ENCODE measurements at places on chromosomes 4 and X.

DNA sequence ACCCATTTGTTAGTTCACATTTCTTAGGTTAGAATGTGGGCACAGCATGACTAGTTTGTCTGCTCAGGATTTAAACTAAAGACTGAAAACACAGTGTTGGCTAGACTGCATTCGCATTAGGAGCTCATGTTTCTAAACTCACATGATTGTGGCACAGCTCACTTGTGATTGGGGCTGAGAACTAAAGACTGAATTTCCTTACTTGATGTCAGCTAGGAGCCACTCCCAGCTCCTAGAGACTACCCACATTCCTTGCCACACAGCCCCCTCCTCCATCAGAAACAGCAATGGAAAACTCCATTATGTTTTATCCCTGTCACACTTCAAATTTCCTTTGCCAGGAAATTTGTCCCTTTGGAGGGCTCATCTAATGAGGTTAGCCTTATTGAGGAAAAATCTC lies 170.2 kb upstream of the NUDT6 start:
- no peak for DNase-seq

DNA sequence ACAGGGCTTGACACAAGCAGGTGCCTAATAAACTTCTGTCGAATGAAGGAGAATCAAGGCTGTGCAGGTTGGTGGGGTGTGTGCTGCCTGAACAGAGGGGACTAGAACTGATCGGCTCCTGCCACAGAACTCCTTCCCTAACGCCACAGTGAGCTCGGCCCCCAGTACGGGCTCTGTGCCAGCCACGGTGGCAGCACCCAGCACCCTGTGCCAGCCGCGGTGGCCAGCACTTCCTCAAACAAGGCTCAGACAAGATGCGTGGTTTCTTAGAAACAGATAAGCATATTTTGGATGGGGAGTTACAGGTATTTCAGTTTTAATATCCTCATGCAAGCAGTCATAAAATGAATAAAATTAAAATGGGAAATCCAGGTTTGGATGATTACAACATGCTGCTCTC lies 26.0 kb upstream of the C4orf50 start:
- no peak for DNase-seq

GRCh38 chr4:95124906-95125504 lies 367.2 kb downstream of the BMPR1B start:
- DNase-seq: peak; percentile 70

- DNase-seq: no peak
These were observed 34.3 kb downstream of the TMEM164 start for GRCh38 chrX:110037178-110037577.

GRCh38 chr4:4693258-4693657 lies 151.4 kb upstream of the STX18 start:
- DNase-seq: no peak

DNA sequence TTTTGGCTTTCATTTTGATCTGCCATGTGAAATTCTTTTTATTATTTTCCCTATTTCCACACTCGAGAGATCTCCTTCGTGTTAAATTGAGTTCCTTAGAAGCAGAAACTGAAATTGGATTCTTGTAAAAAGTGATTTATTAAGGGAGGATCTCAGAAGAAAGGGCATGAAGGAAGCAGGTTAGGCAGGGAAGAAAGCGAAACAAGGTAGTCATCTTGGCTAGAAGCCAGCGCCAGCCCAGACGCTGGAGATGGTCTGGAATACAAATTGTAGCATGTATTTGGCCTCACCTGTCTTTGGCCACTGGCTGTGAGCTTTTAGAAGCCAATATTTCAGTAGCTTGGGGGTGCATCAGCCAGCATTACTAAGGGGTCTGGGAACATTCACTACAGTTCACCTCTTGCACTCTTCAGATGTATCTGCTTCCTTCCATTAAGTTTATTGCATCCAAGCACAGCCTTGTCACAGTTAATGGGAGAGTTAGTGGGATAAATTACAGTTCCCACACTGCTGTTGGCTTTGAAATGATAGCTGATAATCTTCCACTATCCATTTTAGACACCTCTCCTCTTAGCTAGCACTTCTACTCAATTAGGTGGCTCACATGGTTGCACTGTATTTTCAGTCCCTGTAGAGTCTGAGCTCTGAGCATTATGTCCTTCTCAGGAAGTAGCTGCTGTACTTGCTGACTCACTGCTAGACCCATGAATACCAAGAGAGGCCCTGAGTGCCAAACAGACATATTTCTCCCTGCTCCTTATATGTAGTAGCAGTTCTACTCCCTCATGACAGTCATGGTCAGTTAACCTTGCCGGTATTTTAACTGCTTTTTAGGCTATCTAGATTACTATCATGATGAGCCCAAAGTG lies 14.6 kb downstream of the GRXCR1 start:
- DNase-seq: peak; percentile 66

DNA sequence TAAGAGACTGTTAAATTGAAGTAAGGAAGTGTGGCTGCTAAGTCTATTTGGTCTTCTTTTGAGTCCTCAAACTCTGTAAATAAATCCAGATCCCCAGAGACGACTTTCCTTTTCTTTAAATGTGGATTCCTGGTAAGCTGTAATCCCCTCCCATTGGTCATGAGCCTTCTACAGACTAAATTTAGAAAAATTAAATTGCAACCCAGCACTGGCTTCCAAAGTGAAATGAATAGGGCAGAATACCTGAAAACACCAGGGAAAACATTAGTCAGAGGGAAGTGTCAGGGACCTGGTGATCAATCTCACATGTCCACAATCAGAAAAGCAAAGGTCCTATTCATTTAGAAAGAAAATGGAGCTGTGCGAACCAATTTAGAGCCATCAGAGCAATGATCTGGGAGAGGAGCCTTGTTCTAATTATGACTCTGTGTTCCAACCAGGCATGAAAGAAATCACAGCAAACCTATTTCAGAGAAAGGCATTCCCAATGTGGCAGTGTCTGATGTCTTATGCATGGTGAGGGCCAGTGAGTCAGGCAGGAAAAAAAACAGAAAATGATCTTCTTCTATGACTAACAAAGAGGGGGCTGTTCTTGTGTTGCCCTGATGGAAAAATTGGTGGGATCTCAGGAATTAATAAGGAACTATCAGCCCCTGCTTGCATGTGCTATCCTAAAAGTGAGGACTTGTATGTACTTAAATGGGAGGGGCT lies 19.8 kb upstream of the CCDC149 start:
- no peak for DNase-seq

- no peak for DNase-seq
These were observed 1663.1 kb downstream of the STIM2 start for GRCh38 chr4:28523681-28524190.

- DNase-seq: no peak
These were observed 21.0 kb upstream of the CABS1 start for GRCh38 chr4:70313736-70314135.

GRCh38 chr4:161486461-161486860 lies 677.3 kb downstream of the FSTL5 start:
- DNase-seq: no peak

DNA sequence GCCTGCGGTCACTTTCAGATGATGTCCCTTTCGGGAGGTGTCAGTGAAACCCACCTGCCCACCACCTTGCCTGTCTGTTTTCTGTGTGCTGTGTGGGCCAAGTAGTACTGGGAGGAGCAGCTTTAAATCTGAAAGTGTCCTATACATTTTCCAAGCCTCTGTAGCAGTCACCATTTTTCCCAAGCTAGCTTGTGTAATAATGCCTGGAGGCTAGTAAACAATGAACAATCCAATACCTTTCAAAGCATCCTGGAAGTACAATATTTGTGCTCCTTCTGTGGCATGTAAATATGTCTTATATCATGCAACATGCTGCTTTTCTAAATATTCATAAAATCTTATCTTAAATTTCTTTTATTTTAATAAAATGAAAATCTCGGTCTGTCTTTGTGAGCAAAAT lies 111.6 kb upstream of the C1GALT1C1 start:
- DNase-seq: no peak

GRCh38 chr4:186587416-186588018 lies 32.1 kb upstream of the MTNR1A start:
- no peak for DNase-seq

- no peak for DNase-seq
These were observed 1568.7 kb downstream of the RPA4 start for GRCh38 chrX:98452456-98452855.

GRCh38 chrX:135581496-135581895 lies 61.0 kb downstream of the INTS6L start:
- no peak for DNase-seq

DNA sequence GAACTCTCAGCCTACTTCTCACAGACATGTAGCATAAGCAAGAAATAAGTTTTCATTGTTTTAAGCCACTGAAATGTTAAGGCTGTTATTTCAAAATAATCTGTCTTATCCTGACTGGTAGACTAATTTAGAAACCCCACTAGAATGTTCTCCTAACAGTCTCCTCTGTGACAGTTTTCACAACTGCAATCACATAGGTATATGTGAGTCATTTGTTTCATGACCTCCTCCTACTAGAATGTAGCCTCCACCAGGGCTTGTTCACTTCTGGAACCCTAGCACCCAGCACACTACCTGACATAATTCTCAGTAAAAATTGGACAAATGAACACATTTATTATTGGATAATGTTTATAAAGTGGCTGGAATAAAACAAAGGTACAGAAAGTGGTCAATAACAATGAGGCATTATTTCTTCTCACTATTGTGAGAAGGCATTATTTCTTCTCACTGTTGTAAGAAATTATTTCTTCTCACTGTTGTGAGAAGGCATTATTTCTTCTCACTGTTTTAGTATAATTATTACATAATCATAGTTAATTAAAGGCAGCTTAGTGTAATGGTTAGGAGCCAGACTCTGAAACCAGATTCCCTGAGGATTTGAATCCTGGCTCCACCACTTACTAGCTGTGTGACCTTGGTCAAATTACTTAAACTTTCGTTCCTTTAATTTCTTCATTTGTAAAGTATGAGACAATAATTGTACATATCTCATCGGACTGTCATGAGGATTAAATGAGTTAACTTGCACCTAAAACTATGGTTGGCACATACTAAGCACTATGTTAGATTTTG lies 251.5 kb downstream of the RASL11B start:
- DNase-seq: no peak

DNA sequence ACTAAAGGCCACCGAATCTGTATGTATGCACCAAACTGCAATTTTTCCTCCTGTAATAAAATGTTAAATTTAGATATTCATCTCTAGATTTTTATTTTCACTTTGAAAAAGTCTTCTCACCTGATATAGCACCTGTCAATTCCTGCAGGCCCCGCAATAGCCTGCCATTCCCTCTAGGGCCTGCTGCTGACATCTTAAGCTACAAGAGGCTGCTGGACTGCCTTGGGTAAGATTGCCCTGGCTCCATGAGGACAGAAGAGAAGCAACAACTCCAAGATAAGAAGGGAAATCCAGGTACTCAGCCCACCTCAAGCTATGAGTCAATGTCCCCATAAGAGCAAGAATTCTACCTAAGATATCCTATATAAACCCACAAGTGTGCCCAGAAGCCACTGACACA lies 230.2 kb upstream of the AGTR2 start:
- DNase-seq: no peak

GRCh38 chrX:142060191-142060590 lies 144.9 kb downstream of the MAGEC2 start:
- no peak for DNase-seq

DNA sequence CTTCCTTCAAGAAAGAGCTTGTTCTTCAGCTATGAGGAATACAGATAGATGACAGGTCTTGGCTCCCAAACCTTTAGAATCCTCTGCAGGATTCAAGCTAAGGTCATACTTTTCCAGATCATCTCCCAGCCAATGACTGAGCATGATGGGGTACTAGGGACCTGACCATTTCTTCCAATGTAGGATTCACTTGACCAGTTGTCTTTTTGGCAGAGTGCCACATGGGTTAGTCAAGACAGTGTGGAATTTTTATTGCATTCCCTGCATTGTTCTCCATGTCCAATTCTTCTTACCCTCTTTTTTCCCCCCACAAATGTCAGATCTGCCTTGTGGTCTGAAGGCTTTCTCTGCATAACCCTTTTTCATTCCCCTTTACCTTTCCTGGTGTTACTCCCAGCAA lies 99.5 kb downstream of the CCSER1 start:
- peak; percentile 54 for DNase-seq

DNA sequence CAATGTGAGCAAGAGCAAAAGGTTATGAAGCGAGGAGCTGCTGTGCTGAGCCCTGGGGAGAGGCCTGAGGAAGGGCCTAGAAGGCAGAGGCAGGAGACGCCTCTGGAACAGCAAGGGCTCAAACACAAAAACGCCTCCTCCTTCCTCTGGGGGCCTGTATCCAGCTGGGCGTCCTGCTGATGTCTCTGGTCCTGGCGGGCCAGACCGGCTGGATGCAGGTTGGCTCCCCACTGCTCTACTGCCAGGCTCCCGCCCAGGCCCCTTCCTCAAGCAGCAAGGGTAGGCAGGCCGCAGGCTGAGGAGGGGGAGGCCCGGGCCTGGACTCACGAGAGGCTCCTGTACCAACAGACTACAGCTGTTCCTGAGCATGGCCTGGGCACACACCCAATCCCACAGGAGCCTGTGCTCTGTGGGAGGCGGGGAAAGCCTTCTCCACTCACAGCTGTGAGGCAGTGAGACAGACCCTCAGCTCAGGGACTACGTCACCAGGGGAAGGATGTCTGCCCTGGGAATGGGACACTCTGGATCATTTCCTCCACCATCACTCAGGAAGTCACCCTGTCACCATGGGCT lies 2.3 kb downstream of the HAUS7 start:
- DNase-seq: no peak

GRCh38 chrX:124254611-124255010 lies 77.8 kb upstream of the TEX13D start:
- no peak for DNase-seq

GRCh38 chr4:109375778-109376414 lies 57.7 kb upstream of the SEC24B start:
- no peak for DNase-seq

GRCh38 chr4:6472387-6473263 lies at the start of gene PPP2R2C:
Gene PPP2R2C (minus strand): TSS chr4:6472614. CDS start chr4:6472229, 385 bp downstream.
- peak; percentile 57 for DNase-seq

DNA sequence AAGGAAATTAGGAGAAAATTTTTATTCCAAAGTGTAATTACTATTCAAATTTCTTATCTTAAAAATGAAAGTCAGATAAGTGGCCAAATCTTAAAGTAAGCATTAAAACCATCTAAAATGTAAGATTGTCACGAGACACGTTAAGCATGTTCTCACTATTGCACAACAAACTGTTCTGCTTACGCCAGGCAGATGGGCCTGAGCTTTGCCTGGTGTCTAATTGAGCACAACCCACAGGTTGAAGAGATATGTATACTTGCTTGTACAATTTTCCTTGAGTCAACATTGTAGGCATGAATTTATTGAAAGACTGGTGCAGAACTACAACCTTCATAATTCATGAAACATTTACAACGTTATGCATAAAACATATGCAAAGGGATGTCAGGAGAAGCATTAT lies 3.9 kb downstream of the RNF128 start:
- no peak for DNase-seq

DNA sequence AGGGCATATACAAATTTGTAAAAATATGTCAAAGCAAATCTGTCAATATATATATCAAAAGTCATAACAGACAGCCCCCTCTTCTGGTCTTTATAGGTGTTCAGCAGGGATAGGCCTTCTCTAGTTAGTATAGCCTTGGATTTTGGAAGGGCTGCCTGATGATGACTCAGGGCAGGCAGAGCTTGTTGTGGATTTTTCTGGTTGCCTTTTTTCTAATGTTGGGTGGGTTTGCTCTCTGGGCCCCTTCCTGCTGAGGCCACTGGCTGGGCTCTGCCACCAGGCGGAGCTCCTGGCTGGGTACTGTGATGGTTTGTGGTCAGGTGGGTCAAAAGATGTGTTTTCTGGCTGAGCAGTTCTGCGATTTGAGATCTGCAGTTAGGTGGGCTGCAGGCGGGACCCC lies 294.2 kb downstream of the GRIA2 start:
- DNase-seq: peak; percentile 77

Data from islet precursor cell (in vitro differentiated cells).